Mesothelial cell of epicardium (in vitro differentiated cells): ENCODE measurements at places on chromosomes 16 and 17. TPM values are rescaled to one million over a fixed set of nuclear protein-coding genes. Genes with fewer than 3 reads are reported as not detected.

- H3K4me3 ChIP-seq, result peak overlapping the region; percentile 86
- no peak for DNase-seq
- H3K4me1 ChIP-seq, result peaks cover 16% of the 10 kb centered on the region
These were observed 1.8 kb downstream of the KIF1C start for GRCh38 chr17:4999430-5000093.

GRCh38 chr16:72588551-72588950, 416.6 kb upstream of the PMFBP1 start:
- no peaks in the 10 kb centered on the region for H3K27me3 ChIP-seq
- H3K27ac ChIP-seq, result no peak overlapping the region
- peaks cover 22% of the 10 kb centered on the region for H3K4me1 ChIP-seq
- H3K36me3 ChIP-seq, result peaks cover 2% of the 10 kb centered on the region
- no peak overlapping the region for H3K4me3 ChIP-seq

GRCh38 chr17:29461483-29462206, 71.5 kb downstream of the TAOK1 start:
- peak overlapping the region; percentile 33 for H3K27ac ChIP-seq
- DNase-seq, result no peak
- H3K27me3 ChIP-seq, result no peaks in the 10 kb centered on the region

The SGF29 gene
- 21.6 to 27.2 TPM (median 24.7 TPM) in 3 replicates for total RNA-seq

- H3K4me1 ChIP-seq, result peaks cover 36% of the 10 kb centered on the region
- no peak overlapping the region for H3K4me3 ChIP-seq
- no peaks in the 10 kb centered on the region for H3K27me3 ChIP-seq
- peak overlapping the region; percentile 80 for H3K27ac ChIP-seq
- DNase-seq, result no peak
These were observed 16.6 kb downstream of the LDHD start for GRCh38 chr16:75099738-75100602.

DNA sequence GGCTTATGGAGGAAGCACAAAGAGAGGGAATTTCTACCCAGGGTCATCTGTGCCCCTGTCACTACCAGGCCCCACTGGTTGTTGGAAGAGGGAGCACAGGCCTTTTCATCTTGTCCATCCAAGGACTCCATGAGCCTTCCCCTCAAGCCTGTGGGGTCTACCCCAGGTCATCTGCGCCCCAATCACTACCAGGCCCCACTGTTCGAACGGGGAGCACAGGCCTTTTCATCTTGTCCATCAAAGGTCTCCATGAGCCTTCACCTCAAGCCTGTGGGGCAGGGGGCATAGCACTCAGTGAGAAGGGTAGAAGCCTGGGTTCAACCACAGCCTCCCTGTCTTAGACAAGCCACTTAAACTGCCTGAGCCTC, 101.5 kb upstream of the CDH5 start:
- peaks cover 58% of the 10 kb centered on the region for H3K4me1 ChIP-seq
- H3K27me3 ChIP-seq, result peaks cover 3% of the 10 kb centered on the region
- peak; percentile 25 for DNase-seq
- no peaks in the 10 kb centered on the region for H3K36me3 ChIP-seq
- peak overlapping the region; percentile 67 for H3K27ac ChIP-seq

DNA sequence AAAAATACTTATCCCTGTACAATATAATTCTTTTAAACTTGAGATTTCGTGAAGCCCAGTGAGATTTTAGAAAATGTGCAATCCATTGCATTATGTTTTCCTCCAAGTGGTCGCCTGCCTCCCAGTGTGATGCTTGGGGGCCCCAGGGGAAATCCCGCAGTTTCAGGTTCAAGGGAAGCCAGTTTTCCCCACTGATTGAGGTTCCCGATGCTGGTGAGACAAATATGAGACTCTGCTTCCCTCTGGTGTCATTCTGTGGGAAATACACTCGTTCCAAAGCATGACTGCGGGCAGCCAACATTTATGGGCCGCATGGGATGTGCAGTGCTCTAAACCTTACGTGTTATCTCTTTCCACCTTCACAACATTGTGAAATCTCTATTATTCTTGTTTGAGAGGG, 200.8 kb downstream of the PRKCB start:
- no peaks in the 10 kb centered on the region for H3K36me3 ChIP-seq
- peaks cover 2% of the 10 kb centered on the region for H3K4me1 ChIP-seq
- H3K4me3 ChIP-seq, result no peak overlapping the region
- no peak for DNase-seq
- peaks cover 64% of the 10 kb centered on the region for H3K27me3 ChIP-seq

GRCh38 chr16:56812884-56813283, 52.1 kb upstream of the SLC12A3 start:
- H3K27ac ChIP-seq, result peak overlapping the region; percentile 59
- H3K4me1 ChIP-seq, result peaks cover 21% of the 10 kb centered on the region
- H3K27me3 ChIP-seq, result no peaks in the 10 kb centered on the region
- H3K4me3 ChIP-seq, result no peak overlapping the region
- no peak for DNase-seq

The WNT9B gene
- total RNA-seq, result 1.2 to 2.0 TPM (median 1.6 TPM) in 3 replicates

DNA sequence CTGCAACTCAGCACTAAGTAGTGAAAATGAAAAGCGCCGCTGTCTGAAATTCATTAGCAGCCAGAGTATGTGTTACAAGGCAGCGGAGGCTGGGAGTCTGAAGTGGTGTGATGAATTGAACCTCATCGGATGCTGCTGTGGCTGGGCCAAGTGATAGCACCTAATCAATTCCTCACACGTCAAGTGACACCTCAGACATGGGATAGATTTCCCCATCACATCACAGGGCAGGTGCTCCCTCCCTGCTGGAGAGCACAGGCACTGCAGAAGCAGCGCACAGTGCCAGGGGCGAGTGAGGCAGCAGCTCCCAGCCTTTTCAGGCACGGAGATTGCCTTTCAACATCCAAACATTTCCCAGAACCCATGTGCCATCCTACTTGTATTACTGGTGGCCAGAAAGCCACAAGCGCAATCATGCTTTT, 32.2 kb downstream of the DRC3 start:
- H3K27me3 ChIP-seq, result no peaks in the 10 kb centered on the region
- H3K4me3 ChIP-seq, result no peak overlapping the region
- DNase-seq, result no peak
- peaks cover 9% of the 10 kb centered on the region for H3K36me3 ChIP-seq
- H3K4me1 ChIP-seq, result no peaks in the 10 kb centered on the region

GRCh38 chr16:25729188-25729915, 37.6 kb downstream of the HS3ST4 start:
- H3K36me3 ChIP-seq, result no peaks in the 10 kb centered on the region
- H3K4me3 ChIP-seq, result no peak overlapping the region
- H3K27ac ChIP-seq, result no peak overlapping the region
- no peaks in the 10 kb centered on the region for H3K4me1 ChIP-seq

The SECTM1 gene
- total RNA-seq, result 5.8 to 7.0 TPM (median 7.0 TPM) in 3 replicates
